Type B pancreatic cell (in vitro differentiated cells): ENCODE measurements at places on chromosomes 13 and 19. TPM values are rescaled to one million over a fixed set of nuclear protein-coding genes. Genes with fewer than 3 reads are reported as not detected.

The SIGLEC11 gene
- total RNA-seq = 0.27 and 0.36 TPM in 2 replicates

The TBXA2R gene
- not detected in 2 replicates for total RNA-seq

The COX6B2 gene
- total RNA-seq = 0.33 and 0.87 TPM in 2 replicates

DNA sequence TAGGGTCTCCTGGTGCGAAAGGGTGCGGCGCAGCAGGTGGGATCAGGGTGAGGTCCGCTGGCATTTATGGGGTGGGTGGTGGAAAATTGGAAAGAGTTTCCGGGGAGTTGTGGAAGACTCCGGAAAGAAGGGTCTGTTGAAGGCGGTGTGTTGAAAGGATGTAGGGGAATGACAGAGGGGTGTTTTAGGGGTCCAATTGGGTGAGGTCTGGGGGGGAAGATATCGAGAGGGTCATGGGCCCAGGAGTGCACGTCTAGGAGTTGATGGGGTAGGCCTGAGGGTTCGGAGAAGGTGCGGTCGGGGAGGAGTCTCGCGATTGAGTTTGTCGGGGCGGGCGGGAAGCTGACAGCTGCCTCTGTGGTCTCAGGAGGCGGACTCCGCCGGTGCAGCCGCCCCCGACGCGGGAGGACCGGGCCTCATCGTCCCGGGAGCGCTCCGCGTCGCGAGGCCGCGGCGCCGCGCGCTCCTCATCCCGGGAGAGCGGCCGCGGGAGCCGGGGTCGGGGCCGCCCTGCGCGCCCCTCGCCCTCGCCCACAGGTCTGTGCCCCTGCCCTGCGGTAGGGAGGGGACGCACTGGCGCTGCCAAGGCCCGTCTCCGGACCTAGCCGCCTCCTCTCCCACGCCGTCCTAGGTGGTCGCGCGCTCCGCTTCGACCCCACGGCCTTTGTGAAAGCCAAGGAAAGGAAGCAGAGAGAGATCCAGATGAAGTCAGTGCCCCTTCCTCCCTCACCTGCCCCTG, 7.0 kb downstream of the PGLYRP1 start:
- H3K36me3 ChIP-seq = no peaks in the 10 kb centered on the region
- H3K27ac ChIP-seq = peak overlapping the region; percentile 87
- peaks cover 6% of the 10 kb centered on the region for H3K4me1 ChIP-seq
- DNase-seq = no peak
- H3K27me3 ChIP-seq = peaks cover 20% of the 10 kb centered on the region

DNA sequence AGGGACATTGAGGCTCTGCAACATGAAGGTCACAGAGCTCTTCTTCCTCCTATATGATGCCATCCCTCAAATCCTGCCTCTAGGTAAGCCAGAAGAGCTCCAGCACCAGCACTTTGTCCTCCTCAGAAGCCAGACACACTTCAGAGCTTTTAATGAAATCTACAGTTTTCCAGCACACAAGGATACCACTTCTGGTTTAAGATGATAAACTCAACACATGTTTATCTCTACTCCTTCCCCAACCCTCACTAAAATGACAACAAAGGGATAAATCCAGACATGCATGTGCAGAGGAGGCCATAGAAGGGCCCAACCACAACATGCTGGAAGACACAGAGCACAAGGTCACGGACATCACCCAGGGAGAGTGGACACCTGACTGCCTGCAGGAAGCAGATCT, 195.3 kb downstream of the USP12 start:
- DNase-seq = no peak
- H3K27me3 ChIP-seq = peaks cover 41% of the 10 kb centered on the region
- H3K27ac ChIP-seq = no peak overlapping the region
- H3K36me3 ChIP-seq = no peaks in the 10 kb centered on the region
- H3K4me1 ChIP-seq = no peaks in the 10 kb centered on the region

- H3K4me1 ChIP-seq = no peaks in the 10 kb centered on the region
- H3K27ac ChIP-seq = no peak overlapping the region
- no peaks in the 10 kb centered on the region for H3K27me3 ChIP-seq
- peaks cover 29% of the 10 kb centered on the region for H3K36me3 ChIP-seq
Measured at GRCh38 chr13:19838865-19839275, 24.6 kb downstream of the ZMYM5 start.

GRCh38 chr13:51167393-51168191, 54.6 kb upstream of the FAM124A start:
- DNase-seq = no peak
- no peak overlapping the region for H3K27ac ChIP-seq
- H3K27me3 ChIP-seq = peaks cover 60% of the 10 kb centered on the region
- H3K36me3 ChIP-seq = no peaks in the 10 kb centered on the region

DNA sequence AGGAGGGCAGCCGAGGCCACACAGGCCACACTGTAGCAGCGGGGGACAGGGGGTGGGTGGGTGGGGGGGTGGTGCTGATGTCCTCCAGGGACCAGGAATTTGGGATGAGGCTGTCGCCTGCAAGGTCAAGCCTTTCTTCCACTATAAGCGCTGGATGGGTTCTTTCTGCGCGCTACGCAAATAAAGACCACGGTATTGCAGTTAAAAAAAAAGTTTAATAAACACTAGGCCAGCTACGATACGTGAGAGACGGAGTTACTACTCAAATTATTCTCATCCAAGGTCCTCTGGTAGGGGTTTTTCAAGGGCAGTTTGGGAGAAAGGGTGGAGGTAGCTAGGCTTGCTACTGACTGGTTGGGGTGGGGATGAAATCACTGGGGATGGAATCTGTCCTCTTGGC, 508 bp upstream of the ZNF44 start:
- H3K4me1 ChIP-seq = peaks cover 24% of the 10 kb centered on the region
- peak overlapping the region; percentile 99 for H3K4me3 ChIP-seq
- H3K27ac ChIP-seq = peak overlapping the region; percentile 99
- DNase-seq = no peak
- no peaks in the 10 kb centered on the region for H3K27me3 ChIP-seq
- peaks cover 21% of the 10 kb centered on the region for H3K36me3 ChIP-seq

GRCh38 chr19:10681658-10682057, 19.6 kb upstream of the QTRT1 start:
- peaks cover 12% of the 10 kb centered on the region for H3K36me3 ChIP-seq
- no peaks in the 10 kb centered on the region for H3K27me3 ChIP-seq
- no peak for DNase-seq
- H3K27ac ChIP-seq = no peak overlapping the region
- no peak overlapping the region for H3K4me3 ChIP-seq

DNA sequence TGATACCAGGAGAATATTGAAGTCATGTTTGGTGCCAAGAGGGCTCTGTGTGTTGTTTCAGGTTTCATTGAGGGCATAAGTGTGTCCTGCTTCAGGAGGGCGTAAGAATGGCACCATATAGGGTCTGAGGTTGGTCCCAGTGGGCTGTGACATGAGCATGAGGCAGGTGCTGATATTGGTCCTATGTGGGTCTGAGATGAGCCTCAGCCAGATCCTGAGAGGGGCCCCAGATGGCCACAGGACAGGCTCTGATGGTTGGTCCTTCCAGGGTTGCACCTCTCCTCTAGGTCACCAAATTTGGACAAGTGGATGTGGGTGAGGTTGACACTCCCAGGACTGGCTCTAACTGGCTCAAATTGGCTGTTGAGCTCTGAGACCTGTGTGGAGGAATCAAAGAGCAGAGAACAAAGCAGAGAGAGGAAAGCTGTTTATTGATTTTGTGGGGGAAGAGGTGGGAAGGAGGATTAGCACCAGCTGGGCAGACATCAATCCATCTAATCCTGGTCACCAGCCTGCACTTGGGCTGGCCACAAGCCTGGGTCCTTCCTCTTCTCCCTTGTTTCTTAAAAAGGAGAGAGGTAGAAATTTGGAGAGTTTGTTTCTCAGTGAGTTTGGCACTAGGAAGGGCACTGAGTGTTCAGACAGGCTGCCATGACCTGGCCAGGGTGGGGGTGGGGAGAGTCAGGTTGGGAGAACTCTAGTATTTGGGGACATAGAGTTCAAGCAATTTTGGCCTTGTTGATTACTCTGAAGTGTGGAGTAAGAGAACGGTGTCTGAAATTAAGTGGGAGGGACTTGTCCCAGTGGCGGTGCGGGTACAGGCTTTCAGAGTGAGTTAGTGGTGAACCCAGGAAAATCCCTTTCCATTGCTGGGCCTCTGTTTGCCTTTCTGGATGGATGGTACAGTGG, 38.7 kb downstream of the CYP2B6 start:
- no peak overlapping the region for H3K4me3 ChIP-seq
- no peak for DNase-seq
- no peak overlapping the region for H3K27ac ChIP-seq
- peaks cover 5% of the 10 kb centered on the region for H3K4me1 ChIP-seq
- H3K27me3 ChIP-seq = peaks cover 18% of the 10 kb centered on the region

DNA sequence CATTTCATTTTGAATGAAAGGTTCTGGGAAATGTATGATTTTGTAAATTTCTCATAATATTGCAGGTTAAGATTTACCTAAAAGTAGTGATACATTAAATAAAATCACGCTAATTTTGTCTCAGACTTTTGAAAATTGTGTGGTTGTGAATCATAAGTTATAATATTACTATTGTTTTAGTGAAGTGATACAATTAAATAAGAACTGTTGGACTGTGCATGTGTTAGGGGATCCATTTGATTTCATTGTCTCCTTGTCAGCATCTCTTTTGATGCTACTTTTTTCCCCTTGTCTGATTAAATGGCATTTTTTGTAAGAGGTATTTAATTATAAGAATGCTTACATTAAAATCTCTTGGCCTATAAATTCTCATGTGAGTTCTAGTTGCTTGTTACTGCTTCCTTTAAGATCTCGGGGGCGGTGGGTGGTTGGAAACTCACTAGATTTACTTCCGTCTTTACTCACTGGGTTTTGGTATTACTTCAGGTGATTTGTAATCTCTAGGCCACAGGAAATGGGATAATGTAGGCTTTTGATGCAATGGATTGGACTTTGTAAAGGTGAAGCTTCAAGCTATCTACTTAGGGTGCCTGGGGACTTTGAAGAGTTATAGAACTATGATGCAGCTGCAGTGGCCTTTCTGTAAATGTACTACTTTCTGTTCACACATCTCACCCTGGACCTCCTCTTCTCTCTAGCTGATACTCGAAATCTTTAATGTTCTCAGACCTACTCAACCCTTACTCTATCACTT, 66.5 kb downstream of the PAN3 start:
- DNase-seq = no peak
- H3K27me3 ChIP-seq = no peaks in the 10 kb centered on the region
- H3K27ac ChIP-seq = no peak overlapping the region
- H3K4me3 ChIP-seq = no peak overlapping the region

- no peak for DNase-seq
- no peaks in the 10 kb centered on the region for H3K36me3 ChIP-seq
- no peak overlapping the region for H3K27ac ChIP-seq
- no peak overlapping the region for H3K4me3 ChIP-seq
Measured at GRCh38 chr13:27182054-27182453, 10.4 kb upstream of the USP12 start.
